GDM1 (cell line): ENCODE measurements at places on chromosomes 3 and 15.

GRCh38 chr3:73207946-73208440 lies 146.5 kb downstream of the EBLN2 start:
- no peak for DNase-seq

- no peak for DNase-seq
Measured at GRCh38 chr3:159739969-159740368, 248.7 kb upstream of the IL12A start.

DNA sequence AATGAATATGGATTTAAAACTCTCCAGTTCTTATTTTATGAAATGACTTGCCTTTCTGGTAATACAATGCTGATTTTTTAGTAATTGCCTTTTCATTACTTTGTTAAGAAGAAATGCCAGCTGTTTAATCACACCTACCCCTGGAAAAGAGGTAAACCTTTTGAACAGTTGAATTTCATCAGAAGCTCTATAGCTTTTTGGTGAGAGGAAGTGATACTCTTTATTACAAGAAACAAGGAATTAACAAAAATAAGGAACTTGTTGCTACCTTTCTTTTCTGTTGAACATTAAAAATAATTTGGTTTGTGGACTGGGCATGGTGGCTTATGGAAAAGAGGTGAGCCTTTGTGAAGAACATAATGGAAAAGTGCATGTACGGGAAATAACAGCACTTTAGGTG lies 19.7 kb downstream of the BLOC1S6 start:
- no peak for DNase-seq

- DNase-seq = no peak
Measured at GRCh38 chr3:33652736-33653135, 65.3 kb downstream of the CLASP2 start.

DNA sequence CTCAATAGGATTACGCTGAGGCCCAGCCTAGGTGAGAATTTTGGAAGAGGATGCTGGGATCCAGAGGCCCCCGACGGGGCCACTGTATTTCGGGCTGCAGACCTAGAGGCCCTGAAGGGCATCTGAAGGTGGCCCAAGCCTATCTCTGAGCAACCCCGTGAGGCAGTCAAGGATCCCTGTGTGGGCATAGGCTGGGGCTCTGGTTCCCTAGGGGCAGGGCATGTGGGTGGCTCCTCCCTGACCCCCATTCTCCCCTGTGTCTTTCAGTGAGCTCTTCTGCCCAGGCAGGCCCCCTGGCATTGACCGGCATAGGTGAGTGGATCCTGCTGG lies 216.0 kb downstream of the SNRPN start:
- no peak for DNase-seq

- DNase-seq = no peak
Measured at GRCh38 chr3:107977221-107978130, 113.4 kb downstream of the CD47 start.

DNA sequence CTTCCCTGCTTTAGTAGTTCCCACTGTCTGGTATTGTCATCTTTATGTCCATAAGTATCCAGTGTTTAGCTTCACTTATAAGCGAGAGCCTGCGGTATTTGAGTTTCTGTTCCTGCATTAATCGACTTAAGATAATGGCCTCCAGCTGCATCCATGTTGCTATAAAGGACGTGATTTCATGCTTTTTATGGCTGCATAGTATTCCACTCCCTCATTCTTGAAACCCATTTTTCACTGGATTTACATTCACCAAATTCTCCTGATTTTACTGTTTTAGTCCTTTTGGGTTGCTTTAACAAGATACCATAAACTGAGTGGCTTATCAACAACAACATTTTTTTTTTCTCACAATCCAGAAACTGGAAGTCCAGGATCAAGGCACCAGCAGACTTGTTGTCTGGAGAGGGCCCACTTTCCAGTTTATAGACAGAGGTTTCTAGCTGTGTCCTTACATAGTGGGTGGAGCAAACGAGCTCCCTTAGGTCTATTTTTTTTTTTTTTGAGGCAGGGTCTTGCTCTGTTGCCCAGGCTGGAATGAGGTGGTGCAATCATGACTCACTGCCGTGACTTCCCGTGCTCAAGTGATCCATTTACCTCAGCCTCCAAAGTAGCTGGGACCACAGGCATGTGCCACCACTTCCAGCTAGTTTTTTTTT lies 6.1 kb upstream of the TICRR start:
- no peak for DNase-seq

DNA sequence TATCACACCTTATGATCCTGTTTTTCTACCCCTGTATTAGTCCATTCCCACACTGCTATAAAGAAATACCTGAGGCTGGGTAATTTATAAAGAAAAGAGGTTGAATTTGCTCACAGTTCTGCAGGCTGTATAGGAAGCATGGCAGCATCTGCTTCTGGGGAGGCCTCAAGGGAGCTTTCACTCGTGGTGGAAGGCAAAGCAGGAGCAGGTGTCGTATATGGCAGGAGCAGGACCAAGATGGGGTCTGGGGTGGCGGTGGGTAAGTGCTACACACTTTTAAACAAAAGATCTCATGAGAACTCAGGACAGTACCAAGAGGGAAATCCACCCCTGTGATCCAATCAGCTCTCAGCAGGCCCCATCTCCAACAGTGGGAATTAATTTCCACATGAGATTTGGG lies 15.4 kb upstream of the SCAP start:
- DNase-seq = no peak

DNA sequence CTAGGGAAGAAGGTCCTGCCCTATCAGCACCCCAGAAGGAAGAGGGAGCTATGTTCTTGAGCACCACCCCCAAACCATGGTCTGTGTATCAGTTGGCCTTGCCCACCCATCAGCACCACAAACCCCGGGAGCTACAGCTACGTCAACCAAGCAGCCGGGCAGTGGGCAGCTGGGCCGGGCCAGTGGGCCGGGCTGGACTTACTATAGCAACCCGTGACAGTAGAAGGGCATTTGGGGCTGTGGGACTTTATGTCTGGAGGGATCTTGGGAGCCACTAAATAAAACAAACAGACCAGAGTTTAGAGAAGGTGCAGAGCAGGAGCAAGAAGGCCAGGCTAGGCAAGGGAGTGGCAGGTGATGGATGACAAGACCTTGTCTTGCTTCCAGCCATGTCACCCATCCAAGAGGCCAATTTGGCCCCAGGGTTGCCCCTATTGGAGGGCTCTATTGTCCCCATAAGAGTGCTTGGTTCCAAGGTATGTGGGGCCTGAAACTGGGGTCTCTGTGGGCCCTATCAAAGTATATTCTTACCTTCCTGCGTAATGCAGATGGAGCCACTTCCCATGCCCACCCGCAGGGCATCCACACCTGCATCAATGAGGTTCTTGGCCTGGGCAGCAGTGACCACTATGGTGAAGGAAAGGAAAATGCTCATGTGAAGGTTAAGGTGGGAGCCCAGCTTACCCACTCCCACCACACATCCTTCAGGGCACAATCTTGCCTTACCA lies 3.2 kb downstream of the IMPDH2 start:
- no peak for DNase-seq

DNA sequence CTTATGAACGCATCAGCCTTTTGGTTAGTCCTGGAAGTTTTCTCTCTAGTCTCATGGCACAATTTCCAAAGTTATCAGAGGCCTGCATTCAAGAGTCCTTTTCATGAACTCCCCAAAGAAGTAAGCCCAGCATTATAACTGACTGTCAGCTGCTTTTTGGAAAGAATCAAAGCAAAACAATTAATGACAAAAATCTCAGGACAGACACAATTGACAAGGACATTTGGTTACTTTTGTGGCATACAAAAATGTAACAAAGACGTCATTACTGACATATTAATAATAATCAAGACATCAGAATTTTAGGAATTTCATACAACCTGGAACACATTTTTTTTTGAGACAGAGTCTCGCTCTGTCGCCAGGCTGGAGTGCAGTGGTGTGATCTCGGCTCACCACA lies 21.2 kb downstream of the KATNBL1 start:
- DNase-seq = no peak

DNA sequence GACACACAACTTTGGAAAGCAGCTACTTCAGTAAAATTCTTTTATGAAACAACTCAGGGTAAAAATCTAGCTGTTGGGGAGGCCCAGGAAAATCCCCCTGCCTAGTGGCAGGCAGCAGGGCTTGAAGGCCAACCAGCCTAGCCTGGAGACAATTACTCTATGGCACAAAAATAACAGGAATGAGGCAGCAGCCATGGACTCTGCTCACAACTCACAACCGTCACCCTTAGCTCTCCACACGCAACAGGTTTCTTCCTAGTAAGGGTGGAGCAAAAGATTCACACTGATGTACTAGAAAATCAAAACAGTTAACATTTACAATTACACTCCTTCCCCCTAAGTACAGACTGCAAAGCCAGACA lies 530 bp upstream of the FBXL22 start:
- DNase-seq = no peak

DNA sequence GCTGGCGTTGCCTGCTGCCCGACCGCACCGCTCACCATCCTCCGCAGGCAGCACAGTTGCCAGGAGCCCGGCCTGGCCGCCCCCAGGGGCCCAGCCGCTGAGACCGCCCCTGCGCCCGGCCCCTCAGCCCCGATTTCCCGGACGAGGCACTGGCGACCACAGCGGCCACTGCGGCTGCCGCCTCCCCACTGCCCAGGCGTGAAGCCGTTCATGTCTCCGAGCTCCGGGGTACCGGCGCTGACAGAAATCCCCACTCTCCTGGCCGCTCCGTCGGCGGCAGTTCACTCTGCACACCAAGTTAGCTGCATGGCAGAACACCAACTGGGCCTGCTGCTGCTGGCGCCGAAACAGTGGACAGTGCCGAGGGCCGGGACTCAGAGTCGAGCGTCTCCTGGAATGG lies 8.5 kb downstream of the SELENOT start:
- DNase-seq = no peak

GRCh38 chr3:71990545-71990944 lies 205.6 kb upstream of the PROK2 start:
- no peak for DNase-seq

- no peak for DNase-seq
Measured at GRCh38 chr15:45635763-45636292, 999 bp downstream of the SQOR start.

DNA sequence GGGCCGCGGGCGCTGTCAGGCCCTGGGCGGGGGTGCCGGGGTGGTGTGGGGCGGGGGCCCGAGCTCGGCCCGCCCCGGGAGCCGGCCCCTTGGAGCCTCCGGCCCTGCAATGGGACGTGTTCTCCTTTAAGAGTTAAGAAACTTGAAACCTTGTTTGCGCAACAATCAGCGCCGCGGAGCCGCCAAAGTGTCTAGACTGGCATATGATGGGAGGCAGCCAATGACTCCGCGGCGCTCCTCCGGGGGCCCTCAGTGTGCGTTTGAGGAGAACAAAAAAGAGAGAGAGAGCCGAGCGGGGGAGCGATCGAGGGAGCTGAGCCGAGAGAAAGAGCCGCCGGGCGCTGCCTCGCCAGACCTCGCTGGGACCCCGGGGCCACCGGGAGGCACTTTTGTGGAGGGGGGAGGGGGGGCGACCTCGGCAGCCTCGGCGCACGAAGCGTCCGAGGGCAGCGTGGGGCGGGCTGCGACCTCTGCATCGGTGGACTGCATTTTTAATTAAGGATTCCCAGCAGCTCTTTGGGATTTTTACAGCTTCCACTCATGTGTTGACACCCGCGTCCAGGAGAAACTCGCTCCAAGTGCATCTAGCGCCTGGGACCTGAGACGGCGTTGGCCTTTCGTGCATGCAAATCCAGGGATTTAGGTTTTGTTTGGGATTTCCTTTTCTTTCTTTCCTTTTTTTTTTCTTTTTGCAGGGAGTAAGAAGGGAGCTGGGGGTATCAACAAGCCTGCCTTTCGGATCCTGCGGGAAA lies at the start of gene SMAD6:
SMAD6 (plus strand) TSS at position 202 of the 752 bp plus-strand sequence. CDS start 1,023 bp downstream, outside the sequence.
- DNase-seq = peak; percentile 93

DNA sequence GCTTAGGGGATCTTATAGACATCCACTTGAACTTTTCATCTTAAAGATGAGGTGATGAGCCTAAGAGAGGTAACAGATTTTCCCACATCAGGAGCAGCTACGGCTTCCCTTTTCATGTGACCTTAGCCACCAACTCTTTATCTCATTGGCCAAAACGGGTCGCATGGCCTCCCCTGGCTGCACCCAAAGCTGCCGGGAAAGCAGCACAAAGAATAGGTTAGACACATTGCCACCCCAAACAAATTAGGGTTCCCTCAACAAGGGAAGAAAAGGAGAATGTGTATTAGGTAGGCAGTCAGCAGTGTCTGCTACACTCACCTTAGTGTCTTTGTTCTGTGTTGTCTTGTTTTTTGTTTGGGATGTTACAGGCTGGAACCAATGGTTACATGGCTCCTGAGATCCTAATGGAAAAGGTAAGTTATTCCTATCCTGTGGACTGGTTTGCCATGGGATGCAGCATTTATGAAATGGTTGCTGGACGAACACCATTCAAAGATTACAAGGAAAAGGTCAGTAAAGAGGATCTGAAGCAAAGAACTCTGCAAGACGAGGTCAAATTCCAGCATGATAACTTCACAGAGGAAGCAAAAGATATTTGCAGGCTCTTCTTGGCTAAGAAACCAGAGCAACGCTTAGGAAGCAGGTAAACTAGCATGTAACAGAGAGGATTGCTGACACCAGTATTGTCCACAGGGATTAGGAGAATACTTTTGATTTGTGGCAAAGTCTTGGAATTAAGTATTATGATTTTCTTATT lies 44.2 kb downstream of the GRK7 start:
- no peak for DNase-seq

DNA sequence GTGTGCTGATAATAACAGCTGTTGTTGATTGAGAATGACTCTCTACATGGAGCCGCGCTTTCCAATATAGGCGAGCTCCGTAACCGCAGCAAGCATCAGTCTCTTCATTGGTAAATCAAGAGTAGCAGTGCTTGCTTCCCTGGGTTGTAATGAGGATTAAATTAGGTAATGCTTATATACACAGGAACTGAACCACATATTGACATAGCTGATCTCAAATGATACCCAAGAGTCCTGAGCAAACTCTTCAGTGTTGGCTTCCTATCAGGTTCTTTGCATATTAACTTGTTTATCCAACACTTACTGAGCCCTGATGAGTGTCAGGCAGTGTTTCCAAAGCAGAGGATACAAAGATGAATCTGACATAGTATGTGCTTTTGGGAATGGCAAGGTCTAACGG lies 46.4 kb upstream of the SLCO3A1 start:
- DNase-seq = no peak

GRCh38 chr15:38362355-38362754 lies 91.6 kb upstream of the FAM98B start:
- no peak for DNase-seq
